Chondrocyte (in vitro differentiated cells): ENCODE measurements at places on chromosomes 4 and X.

GRCh38 chrX:83916525-83916924 is 55.6 kb downstream of the CYLC1 start:
- no peak for DNase-seq

- no peak for DNase-seq
These were observed 16.6 kb upstream of the SMIM9 start for GRCh38 chrX:154850957-154851611.

GRCh38 chrX:54419559-54420302 is 20.5 kb upstream of the TSR2 start:
- no peak for DNase-seq

GRCh38 chr4:37447886-37448285 is 203.3 kb downstream of the NWD2 start:
- DNase-seq, result no peak

GRCh38 chr4:185710487-185710995 is 101.5 kb downstream of the SORBS2 start:
- no peak for DNase-seq

- DNase-seq, result no peak
These were observed 10.6 kb downstream of the OTC start for GRCh38 chrX:38363046-38363445.

DNA sequence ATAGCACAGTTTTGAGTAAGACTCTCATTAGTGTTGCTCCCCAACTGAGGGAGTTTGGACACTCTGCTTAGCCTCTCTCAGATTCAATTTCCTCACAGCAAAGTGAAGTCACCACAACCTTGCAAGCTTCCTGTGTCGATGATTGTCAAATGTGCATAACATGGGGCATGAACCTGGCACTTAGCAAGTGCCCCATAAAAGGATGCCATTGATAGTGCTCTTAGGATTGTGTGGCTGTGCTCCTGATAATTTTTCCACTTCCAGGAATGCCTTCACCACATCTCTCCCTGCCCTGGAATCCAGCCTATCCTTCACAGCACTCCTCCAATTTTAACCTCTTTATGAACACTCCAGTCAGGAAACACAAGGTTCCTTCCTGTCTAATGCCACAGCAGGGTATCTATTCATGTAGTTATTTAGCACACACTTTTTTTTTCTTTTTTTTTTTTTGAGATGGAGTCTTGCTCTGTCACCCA is 309.4 kb downstream of the PPP3CA start:
- no peak for DNase-seq

DNA sequence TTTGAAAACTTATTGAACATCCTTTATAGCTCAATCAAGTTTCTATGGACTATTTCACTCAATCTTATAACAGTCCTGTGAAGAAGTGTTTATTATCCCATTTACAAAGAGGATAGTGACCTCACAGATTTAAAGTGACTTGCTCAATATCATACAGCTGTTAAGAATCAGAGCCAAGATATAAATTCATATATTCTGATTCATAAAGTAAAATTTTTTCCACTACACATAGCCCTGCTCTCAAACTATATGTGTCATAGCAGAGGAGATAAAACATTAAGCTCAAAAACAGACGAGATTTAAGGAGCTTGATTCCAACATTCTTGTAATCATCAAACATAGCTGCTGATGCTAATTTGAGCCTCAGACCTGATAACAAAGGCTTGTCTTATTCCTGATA is 226.8 kb downstream of the CAMK2D start:
- DNase-seq, result no peak

GRCh38 chr4:158993891-158994290 is 109.0 kb upstream of the RAPGEF2 start:
- DNase-seq, result no peak

GRCh38 chrX:124467202-124467601 is 120.8 kb downstream of the SH2D1A start:
- no peak for DNase-seq

GRCh38 chrX:140389331-140389730 is 115.5 kb downstream of the SOX3 start:
- DNase-seq, result no peak

GRCh38 chr4:163672751-163673150 is 178.3 kb downstream of the TMA16 start:
- no peak for DNase-seq

DNA sequence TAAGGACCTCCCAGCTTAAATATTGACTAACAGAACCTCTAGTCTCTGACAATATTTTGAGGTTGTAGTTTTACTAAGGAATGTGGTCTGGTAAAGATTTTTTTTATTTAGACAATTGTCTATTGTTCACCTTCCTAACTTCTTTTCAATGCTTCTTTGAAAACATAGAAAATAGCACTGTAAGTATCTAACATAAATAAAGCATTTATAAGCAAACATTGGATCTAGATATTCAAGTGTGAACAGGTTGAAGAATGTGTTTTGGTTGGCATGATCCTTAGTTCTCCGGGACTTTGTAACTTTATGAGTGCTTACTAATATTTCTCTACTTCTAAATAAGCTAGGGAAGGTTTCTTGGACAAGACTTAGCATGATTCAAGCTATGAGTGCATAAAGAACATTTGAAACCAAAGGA is 285.4 kb upstream of the ARSJ start:
- DNase-seq, result no peak

DNA sequence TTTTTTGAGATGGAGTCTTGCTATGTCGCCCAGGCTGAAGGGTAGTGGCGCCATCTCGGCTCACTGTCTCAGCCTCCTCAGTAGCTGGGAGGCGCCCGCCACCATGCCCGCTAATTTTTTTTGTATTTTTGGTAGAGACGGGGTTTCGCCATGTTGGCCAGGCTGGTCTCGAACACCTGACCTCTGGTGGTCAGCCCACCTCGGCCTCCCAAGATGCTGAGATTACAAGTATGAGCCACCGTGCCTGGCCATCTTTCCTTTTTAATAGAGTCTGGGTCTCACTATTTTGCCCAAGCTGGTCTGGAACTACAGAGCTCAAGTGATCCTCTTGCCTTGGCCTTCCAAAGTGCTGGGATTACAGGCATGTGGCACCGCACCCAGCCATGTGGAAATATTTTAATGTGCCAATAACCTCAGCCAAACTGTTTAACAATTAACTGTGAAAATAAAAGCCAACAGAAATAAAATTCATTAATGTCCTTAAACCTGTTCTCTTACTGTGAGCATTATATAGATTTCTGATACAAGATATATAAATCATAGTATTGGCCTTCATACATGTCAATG is 16.3 kb downstream of the PDS5A start:
- DNase-seq, result no peak
